Stimulated activated CD8-positive, alpha-beta memory T cell treated with anti-CD3 and anti-CD28 coated beads, Interleukin-2, amount 100 ng/mL, for 1 hour (primary cell): ENCODE measurements at places on chromosomes 12 and 14.

- DNase-seq = no peak
Observed at GRCh38 chr14:87483271-87484260, 509.4 kb downstream of the GALC start.

DNA sequence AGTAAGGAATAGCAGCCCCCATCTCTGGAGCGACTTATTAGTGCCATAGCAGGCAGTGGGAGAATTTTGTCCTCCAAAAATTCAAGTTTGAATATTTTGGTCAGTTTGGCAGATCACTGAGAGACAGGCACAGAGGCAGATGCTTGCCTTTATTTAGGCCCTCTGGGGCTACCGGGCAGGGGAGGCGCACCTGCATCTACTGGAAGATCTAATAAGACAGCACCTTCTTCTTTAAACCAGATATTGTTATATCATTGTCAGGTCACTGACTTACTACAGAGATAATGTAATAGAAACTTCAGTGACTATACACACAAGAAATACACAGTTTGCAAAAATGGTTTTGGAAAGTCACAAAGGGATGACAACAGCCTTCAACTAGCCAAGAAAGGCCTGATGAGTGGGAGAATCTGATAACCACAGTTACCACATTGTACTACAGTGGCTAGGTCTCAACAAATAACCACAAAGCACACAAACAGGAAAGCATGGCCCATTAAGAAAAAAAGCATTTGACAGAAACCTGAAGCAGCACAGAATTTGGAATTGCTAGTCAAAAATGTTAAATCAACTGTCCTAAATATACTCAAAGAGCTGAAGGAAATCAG lies 56.8 kb downstream of the CDK17 start:
- no peak for DNase-seq

DNA sequence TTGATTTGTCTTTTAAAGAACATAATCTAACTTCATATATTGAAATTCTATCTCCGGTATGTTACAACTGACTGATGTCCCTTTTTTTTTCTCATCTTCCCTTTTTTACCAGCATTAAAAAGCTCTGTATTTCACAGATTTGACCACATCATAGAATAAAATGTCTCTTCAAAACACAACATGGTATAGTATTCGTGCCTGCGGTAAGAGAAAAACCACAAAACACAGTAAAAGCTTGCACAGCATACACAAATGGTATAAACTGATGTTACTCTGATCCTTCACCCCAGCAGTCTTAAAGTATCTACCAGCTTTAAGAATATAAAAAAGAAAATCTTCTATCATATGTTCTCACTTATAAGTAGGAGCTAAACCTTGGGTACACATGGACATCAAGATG lies 83.4 kb downstream of the HECTD1 start:
- DNase-seq = no peak

DNA sequence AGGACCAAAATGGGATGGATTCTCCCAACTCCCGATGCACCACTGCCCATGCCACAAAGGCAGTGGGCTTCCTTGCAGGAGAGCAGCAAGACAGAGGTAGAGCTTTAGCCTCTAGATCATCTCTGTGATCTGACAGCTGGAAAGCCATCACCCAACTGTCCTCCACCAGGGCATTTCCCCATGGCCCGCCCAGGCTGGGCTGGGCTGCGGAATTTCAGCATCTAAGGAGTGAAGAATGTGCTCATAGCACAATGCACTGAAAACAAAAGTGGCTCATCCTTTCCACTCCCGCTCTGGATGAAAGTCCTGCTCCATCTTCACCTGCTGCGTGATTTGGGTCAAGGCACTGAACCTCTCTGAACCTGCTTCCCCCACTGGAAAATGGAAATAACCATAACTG lies 5.6 kb downstream of the SYNE3 start:
- DNase-seq = no peak

DNA sequence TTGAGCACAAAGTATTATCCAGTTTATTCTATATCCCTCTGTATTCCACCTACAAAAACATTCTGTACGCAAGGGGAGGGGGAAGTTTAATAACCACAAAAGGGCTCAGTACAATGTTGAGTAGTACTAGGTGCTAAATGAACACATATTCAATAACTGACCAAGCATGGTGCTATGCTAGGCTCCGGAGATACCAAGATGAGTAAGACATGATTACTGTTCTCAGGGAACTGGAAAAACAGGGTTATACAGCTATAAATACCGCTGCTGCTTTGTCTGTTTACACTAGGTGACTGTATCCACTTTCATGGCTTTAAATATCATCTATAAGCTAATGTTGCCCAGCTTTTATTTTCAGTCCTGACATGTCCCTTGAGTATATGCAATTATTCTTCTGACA lies 135.8 kb downstream of the INSM2 start:
- DNase-seq = no peak

GRCh38 chr12:122107261-122107660 lies 28.7 kb downstream of the MLXIP start:
- no peak for DNase-seq

DNA sequence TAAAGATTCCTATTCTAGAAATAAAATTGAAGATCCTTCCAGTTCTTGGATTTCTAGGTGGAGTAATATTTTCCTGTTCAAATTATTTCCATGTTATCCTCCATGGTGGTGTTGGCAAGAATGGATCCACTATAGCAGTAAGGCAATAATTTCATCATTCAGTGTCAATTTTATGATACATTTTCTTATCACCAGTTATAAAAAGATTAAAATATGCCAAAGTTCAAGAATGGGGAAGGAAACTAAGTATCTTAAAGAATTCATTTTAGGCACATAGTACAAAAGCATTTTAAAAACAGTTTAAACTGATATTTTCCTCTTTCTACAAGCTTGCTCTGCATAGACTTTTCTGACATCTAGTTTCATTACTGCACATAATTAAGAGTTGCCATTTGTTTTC lies 19.1 kb downstream of the SYCP3 start:
- DNase-seq = no peak

- no peak for DNase-seq
Observed at GRCh38 chr12:104999347-104999685, 13.2 kb downstream of the NOPCHAP1 start.

DNA sequence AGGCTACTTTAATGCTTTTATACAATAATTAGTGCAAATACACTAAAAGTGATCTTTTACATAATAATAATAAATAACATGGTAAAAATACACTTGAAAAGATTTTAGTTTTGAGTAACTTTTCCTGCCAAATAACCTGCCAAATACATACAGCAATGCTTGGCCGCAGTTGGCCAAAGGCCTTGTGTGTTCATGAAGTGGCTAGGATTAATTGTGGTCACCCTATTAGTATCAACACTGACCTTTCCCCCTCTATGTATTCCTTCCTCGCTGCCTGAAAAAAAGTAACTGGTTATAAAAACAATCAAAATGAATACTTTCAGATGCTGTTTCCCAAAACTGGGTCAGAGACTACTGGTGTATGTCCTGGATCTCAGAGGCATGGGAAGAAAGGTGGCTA lies 34.3 kb downstream of the KICS2 start:
- DNase-seq = no peak

DNA sequence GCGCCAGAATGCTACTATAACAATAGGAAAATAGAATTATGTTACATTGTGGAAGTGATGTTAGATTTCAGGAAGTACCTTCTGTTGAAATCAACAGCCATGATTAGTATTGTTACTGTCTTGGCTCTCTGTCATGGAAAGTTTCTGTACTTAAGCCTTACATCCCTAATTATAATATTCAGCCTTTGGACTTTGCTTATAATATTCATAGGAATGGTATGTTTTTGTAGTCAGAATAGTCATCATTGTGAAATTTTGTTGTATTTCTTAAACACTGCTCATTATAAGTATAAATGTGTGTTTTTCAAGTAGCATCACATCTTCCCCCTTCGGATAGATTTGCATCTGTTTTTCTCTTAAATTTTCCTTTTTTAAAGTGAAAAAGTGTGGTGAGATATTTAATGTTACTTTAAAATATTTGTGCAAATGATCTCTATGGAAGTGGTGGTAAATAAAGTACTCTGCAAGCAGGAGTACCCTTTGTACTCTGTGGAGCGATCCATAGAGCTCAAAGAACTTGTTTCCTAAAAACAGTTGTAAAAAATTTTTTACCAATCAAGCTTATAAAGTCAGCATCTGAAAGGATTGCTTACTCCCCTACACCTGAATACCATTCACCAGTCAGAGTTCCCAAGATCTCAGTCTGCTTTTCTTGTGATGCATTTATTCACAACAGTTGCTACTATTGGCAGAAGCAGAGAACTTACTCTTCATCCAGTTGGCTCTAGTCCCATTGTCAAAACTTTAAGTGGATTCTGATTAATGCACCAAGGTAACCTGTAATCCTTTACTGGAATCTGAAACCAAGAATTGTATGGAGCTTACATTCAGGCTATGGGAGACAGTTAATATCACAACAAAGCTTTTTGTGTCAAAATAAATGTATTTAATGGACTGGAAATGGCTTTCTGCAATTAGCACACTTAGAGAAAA lies 87.8 kb downstream of the RIC8B start:
- no peak for DNase-seq

DNA sequence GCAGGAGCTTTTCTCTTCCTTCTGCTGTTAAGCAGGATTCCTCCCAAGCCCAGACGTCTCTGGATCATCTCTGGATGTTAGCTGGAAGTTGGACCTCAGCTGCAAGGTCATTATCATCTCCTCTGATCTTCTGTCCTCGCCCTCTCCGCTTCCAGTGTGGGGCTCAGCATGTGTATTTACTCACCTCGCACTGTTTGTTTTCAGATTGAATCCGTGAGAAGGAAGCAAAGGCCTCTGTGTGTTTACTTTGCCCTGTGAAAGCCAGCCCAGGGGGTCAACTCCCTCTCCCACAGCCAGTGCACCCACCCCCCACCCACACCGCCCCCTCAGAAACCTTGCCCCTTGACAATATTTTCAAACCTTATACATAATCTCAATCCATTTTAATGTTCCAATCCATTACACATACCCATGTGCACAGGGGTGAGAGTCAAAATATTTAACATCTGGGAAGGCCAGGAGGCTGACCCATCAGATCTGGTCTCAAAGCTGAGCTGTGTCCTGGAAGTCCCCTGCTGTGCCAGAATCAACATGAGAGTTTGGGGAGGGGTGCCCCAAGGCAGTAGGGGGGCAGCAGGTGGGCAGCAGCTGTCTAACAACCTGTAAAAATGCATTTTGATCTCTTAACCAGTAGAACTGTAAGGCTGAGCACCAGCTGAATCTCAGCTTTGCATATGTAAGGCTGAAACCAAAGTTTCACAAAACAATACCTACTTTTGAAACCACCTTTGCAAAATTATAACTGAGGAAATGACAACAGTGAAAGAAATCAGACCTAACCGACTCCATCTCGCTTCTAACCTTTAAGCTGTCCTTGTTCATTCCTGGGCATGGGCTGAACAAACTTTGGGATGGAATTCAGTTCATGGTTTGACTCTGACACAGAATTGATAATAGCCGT lies 157.9 kb downstream of the ZNF664 start:
- DNase-seq = no peak

DNA sequence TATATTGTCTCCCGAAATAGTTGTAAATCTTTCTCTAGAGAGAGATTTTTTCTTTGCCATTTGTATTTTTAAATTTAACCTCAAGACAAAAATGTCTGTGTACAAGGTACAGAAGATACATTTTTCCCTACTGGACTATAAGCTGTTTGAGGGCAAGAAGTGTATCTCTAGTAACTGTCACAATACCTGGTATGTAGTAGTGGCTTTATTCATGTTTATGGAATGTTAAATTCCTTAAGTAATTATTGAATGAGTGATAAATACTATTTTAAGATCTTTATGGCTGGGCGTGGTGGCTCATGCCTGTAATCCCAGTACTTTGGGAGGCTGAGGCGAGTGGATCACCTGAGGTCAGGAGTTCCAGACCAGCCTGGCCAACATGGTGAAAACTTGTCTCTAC lies 24.4 kb upstream of the CDK17 start:
- DNase-seq = no peak

- DNase-seq = no peak
Observed at GRCh38 chr12:3595721-3596120, 104.7 kb downstream of the PRMT8 start.

- no peak for DNase-seq
Observed at GRCh38 chr12:2319737-2320506, 267.1 kb downstream of the CACNA1C start.

- DNase-seq = no peak
Observed at GRCh38 chr14:97178781-97179180, 381.6 kb downstream of the VRK1 start.

DNA sequence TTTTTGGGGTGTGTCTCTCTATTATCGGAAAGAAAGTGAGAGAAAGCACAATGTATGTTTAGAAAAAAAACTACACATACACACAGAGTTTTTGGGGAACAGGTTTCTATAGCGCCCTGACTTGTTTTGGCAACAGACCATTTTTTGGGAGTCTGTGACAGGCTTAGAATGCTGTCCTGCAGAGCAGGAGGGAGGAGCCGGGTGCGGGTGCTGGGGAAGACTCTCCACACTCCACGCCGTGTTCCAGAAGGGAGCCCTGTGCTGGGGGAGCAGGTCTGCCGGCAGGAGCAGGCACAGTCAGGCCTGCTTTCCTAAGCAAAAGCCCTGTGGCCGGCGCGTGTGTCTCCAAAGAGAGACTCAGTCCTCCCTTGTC lies 26.5 kb downstream of the CD9 start:
- no peak for DNase-seq

DNA sequence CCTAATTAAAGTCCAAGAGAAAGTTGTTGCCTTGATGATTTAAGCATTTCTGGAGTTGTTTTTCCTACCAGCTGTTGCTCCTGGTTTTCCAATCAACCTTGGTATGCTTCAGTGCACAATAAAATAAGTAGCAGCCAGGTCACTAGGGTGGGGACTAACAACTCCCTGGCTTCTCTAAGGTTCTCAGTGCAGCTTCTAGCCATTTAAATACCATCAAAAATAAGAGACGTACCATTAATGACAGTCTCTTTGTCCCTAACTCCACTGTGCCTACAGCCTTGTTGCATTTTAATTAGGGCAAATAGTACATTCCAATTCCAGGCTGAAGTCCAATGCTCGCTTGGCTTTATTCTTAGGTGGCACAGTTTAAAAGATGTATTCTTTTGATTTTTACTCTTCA lies 11.8 kb downstream of the STON2 start:
- DNase-seq = no peak

DNA sequence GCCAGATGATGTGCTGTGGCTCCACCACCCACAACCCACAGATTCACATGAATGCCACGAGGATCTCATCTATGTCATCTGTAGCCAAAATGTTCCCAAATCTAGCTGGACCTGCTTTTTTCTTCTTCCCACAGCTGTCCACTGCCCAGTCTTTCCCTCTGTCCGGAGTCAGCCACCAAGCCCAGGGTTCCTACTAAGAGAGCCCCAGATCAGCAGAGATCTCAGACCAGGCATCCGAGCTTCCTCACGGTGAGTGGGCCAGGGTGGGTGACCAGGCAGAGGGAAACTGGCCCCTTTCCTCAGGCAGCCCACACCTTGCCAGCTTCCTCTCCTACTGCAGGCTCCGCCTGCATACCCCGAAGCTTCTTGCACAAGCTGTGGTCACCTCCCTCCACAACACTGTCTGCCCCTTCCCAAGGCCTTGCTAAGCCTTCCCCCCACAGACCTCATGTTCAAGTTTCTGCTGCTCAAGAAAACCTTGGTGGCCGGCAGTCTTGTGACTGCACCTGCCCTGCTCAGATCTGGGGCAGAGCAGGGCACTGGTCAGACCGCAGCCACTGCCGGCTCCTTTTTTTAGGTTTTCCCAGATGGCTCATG lies 81.4 kb downstream of the ACTN1 start:
- no peak for DNase-seq
